ENCODE measurements at places on chromosomes 2 and 18.

DNA sequence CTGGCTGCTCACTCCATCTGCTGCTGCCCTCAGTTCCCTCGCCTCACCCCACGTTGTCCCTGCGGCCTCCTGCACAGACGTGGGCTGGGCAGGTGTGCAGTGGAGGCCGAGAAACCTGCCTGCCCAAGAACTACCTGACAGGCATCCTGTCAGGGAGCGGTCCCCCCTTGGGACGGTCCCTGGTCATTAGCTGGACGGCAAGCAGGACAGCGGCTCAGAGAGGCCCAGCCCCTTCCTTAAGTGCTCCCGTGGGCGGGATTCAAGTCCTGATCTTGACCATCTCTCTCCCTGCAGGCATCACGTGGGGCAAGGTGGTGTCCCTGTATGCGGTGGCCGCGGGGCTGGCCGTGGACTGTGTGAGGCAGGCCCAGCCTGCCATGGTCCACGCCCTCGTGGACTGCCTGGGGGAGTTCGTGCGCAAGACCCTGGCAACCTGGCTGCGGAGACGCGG lies 11.3 kb downstream of the BOK start:
- DNase-seq, result no peak

DNA sequence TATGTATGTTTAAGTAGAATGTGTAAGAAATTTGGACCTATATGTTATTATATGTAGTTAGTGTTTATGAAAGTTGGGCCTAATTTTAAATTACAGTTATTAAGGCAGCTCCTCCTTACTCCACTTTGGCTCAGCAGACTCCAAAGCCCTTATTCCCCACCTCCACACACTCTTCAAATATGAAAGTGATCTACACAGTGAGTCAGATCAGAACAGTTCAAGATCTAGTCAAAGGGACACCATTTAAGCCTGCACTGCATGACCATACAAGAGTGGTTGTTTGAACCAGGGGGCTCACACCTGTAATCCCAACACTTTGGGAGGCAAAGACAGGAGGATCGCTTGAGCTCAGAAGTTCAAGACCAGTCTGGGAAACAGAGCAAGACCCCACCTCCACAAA lies 21.2 kb upstream of the PMAIP1 start:
- no peak for DNase-seq

- DNase-seq, result no peak
These were observed 94.9 kb downstream of the AGAP1 start for GRCh38 chr2:235588750-235589149.

- no peak for DNase-seq
These were observed 107.4 kb upstream of the LRRTM4 start for GRCh38 chr2:77629539-77629938.

DNA sequence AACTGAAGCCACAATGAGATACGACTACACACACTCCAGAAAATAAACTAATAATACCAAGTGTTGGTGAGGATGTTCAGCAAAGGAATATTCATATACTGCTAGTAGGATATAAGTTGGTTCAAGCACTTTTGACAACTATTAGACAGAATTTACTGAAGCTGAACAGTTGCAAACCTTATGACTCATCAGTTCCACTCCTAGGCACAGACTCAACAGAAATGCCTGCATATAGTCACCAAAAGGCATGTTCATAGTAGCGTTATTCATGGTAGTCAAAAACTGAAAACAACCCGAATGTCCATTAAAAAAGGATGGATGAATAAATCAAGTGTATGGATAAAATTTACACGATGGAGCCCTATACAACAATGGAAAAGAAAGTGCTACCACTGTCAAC lies 232.0 kb downstream of the ANAPC1 start:
- no peak for DNase-seq

DNA sequence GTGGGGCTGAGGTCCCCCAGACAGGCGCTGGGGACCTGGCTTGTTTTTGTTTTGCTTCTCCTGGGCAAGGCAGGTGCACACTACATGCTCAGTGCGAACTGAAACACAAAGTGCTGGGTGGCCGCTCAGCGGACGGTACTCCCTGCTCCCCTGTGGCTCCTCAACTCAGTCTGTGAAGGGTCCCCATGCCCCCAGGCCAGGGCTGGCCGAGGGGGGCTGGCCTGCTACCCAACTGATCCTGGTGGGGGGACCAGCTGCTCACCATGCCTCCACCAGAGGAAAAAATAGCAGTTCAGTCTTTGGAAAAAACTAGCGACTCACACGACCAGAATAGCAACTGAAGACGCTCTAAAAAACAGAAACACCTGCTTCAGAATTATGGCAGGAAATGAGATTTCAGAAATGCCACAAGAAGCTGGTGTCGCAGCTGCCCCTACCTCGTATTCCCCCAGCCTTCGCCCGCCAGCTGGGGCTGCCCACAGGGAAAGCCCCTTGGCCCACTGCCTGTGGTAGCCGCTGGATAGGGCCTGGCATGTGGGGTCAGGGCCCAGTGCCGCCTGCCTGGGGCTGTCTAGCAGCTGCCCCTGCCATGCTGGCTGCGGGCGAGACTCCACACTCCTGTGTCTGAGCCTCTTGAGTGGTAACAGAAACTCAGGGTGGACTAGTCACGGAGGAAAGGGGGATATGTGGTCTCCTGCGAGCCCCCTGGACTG lies 43.7 kb downstream of the MEX3C start:
- DNase-seq, result no peak

DNA sequence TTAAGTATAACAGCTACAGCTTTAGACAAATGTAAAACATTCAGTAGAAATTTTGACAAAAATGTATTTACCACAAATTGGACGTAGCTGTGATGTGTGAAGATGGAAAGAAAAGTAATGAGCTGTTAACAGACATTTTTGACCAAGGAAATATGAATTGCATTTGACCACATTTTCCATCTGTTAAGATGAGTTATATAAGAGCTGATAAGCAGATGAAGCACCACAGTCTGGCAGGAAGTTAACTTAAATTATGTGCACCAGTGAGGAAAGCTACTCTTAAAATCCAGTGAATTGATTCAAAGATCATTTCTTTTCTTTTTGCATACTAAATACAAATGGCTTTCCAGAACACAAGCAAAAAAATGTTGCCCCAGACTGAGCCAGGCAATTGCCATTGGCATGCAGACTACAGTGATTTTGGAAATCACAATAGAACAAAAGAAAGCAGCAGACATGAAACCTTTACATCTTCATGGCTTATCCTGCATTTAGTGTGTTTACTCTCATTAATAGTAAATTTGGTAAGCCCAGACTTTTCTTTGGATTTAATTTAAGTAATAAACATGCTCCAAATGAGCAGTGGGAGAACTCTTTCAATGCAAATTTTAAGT lies 493.7 kb downstream of the TMX3 start:
- DNase-seq, result no peak

DNA sequence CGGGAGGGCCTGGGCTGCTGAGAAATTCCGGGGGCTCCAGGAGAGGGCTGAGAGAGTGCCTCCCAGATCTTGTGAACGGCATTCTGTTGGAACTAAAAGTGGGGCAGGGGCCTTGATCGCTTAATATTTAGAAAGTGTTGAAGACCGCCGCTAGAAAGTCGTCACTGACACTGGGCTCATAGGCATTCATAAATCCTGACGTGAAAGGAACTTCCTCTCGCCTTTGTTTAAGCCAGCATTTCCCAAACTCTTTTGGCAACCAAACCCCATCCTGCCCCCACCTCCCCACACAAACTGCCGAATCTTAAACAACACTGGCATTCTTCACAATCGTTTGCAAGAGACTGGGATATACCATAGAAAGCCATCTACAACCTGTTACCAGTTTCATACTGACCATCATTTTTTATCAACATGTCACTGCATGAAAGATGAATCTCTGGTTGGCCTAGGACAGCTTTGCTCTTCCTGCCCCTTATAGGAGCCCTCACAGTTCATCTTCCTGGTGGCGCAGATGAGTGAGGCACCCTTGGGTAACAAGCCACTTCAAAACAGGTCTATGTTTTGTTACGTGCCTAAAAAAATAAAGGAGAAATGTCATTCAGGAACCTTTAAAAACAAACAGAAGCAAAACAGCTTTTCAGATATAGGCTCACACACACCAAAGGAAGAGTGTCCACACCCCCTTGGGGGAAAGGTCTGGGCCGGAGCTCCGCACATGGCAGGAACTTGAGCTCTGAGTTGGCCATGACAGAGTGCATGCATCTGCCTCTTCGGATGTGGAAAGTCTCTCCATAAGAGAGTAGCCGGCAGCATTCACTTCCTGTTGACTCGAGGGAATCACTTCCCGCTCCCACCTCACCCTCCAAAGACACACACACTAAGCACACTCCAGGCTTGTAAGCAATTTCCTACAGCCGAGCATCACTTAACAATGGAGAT lies 13.0 kb downstream of the MTERF4 start:
- DNase-seq, result no peak

DNA sequence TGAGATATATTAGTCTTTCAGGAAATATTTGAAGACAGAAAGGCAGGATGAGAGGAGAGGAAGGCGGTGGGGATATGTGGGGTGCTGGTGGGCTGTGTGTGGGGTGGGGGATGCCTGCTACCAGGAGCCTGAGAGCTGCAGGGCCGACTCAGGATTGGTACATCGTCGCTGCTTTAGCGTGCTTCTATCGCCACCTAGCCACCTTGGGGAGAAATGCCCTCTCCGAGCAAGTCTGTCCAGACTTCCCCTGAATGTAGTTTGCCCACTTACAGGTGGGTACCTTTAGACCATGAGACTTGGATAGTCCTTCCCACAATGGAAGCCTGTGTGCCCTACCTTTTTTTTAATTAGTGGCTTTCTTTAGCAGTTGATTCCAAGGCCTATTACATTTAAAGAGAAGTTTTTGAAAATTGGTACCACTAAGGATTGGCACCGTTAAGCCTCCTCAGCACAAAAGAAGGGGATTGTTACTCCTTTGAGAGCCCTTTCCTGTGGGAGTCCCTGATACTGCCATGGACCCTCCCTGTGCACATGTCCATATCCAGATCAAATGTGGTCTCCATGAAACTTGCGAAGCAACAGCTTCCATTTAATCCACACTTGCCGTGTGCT lies 114.1 kb upstream of the NDUFV2 start:
- peak; percentile 21 for DNase-seq
